ENCODE measurements at places on chromosomes 1 and 21. TPM values are rescaled to one million over a fixed set of nuclear protein-coding genes. Genes with fewer than 3 reads are reported as not detected.

DNA sequence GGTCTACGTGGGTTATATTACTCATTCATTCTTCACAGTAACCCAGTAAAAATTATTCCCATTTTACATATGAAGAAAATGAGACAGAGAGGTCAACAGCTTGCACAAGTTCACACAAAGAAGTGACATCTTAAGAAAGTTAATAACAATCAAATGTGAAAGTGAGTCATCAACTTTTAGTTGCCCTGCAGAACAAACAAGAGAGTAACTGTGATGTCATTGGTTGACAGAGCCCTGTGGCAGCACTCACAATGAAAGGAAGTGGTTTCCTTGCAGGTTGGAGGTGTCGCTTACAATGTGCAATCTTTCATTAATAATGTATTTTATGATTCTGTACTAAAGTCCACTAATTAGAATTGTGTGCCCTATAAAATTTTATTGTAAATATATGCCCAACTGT, 369.6 kb downstream of the RYR2 start:
- peak; percentile 22 for DNase-seq

DNA sequence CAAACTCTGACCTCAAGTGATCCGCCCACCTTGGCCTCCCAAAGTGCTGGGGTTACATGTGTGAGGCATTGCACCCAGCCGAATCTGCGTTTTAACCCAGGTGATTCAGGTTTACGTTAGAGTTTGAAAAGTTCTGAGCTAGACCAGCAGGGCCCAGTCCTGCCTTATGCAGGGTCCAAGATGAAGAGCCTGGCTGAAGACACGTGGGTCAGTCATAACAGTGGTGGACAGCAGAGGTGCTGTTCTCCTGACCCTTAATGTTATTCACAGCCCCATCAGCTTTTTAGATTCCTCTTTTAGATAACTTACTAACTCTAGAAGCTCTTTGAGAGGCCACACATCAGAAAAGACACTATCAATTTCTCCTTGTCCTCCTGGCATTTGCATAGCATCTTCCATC, 50.0 kb downstream of the GNG4 start:
- DNase-seq = no peak

DNA sequence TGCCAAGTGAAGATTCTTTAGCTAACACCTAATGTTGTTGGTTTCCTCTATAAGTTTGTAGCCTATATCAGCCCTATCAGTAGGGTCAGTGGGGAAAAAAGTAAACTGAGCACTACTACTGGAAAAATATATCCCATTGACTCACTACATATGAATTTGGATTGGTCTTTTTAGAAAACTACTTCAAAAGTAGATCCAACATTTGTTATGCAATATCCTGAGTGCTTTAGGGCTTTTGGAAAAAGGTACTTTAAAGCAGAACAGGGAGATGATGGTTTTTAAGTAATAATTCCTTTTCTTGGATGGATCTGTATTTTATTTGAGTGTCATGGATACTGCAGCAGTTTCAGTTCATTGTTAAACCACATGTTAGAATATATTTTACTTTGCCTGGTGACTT, 7.1 kb downstream of the C1orf21 start:
- DNase-seq = no peak

DNA sequence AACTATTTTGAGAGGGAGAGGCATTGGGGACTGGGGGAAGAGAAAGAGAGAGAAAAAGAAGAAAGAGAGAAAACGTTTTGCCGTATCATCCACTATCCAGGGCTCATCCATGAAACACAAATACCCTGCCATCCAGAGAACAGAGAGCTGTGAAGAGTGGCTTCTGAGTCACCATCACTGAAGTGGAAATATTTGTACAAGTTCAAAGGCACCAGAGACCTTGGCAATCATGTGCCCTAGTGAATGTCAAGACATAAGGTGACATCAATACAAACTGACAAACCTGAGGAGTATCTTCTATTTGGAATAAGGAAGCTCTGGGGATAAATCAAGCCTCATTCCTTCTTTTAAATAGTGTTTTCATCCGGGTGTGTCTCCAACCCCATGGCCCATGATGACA, 197.2 kb upstream of the PROX1 start:
- peak; percentile 75 for DNase-seq

DNA sequence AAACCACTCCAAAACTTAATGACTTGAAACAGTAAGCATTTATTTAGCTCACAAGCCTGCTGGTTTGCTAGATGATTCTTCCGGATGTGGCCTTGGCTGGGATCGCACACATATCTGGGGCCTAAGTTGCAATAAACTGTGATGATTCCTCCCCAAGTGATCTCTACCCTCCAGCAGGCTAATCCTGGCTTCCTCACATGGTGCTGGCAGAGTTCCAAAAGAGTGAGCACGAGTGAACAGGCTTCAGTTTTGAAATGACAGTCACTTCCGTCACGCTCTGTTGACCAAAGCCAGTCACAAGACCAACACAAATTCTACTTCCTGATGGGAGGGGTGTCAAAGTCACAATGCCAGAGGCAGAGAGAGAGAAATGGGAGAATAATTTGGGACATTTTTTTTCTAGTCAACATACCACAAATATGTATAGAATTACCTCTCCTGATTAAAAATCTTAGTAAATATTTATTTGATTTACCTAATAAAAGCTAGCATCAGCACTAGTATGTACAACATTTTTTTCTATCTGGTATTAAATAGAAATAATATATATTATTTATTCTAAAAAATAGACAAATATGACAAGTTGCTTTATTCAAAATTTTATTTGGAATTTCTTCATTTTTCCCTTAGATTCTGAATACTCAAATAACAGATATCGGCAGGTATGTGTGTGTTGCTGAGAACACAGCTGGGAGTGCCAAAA, 292.7 kb downstream of the TPR start:
- peak; percentile 95 for DNase-seq

- DNase-seq = no peak
These were observed 106.8 kb downstream of the ZBTB18 start for GRCh38 chr1:244157731-244158438.

DNA sequence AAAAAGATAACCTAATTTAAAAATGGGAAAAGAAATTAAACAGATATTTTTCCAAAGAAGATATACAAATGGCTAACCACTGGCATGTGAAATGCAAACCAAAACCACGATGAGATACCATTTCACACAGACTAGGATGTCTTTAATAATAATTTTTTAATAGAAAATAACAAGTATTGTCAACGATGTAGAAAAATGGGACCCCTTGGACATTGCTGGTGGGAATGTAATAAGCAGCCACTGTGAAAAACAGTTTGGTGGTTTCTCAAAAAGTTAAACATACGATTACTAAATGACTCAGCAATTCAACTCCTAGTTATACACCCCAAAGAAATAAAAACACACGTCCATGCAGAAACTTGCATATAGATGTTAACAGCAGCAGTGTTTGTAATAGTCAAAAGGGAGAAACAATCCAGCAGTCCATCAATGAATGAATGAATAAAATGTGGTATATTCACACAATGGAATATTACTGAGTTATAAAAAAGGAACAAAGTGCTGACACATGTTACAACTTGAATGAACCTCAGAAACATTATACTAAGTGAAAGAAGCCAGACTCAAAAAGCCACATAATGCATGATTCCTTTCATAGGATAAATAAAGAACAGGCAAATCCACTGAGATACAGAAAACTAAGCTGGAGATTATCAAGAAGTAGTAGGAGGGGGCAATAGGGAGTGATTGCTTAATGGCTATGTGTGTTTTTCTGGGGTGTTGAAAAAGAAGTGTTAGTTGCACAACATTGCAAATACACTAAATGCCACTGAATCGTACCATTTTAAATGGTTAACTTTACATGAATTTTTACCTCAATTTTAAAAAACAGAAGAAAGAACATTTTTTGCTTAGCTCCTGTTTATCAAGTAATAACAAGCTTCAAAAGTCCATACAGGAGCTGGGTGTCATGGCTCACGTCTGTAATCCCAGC, 4.1 kb downstream of the PPT1 start:
- DNase-seq = no peak

The SGIP1 gene
- 26.8 TPM for total RNA-seq

The GJA5 gene
- total RNA-seq = not detected

The ESPN gene
- total RNA-seq = 4.8 TPM

- no peak for DNase-seq
These were observed 8.9 kb downstream of the CAMTA1 start for GRCh38 chr1:6794164-6794563.

GRCh38 chr1:87719658-87720057, 391.0 kb downstream of the LMO4 start:
- no peak for DNase-seq

The MATN1 gene
- total RNA-seq = not detected

DNA sequence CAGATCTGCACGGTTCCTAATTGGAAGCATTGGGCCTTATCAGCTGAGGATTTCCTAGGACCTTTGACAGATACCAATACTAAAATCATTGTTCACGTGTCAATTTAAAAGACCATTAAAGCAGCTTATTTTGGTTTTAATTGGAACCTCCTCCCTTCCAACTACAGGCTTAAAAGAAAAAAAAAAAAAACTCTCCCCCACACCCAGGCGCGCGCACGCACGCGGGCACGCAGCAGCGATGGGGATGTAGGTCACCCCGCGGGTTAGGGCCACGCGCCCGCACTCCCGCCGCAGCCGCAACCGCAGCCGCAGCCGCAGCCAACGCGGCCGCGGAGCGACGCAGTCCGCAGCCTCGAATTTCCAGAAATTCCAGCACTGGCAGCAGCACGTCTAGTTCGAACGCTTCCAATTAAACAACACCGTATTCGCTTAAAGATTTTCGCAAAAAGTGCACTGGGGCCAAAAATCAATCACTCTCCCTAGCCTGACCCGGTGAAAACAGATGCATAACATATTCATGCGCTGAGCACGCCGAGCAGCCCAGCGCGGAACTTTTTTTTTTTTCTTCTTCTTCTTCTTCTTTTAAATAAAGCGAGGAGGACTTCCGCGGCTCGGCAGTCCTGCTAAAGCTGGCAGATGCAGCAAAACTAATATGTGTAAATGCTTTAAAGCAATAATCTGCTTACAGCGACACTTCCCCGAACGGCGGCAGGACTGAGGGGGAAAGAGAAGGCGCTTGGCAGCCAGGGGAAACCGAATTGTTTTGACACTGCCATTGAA, 13.3 kb upstream of the BARHL2 start:
- no peak for DNase-seq

The LCE3D gene
- not detected for total RNA-seq

The CRP gene
- total RNA-seq = not detected

- DNase-seq = no peak
These were observed 323.0 kb downstream of the PLPP3 start for GRCh38 chr1:56256153-56257000.

- no peak for DNase-seq
These were observed 27.0 kb downstream of the FGGY start for GRCh38 chr1:59323879-59324278.

- no peak for DNase-seq
These were observed 6.5 kb upstream of the SDHB start for GRCh38 chr1:17060306-17060749.

- DNase-seq = no peak
These were observed 7.2 kb downstream of the ARF1 start for GRCh38 chr1:228089519-228090380.

DNA sequence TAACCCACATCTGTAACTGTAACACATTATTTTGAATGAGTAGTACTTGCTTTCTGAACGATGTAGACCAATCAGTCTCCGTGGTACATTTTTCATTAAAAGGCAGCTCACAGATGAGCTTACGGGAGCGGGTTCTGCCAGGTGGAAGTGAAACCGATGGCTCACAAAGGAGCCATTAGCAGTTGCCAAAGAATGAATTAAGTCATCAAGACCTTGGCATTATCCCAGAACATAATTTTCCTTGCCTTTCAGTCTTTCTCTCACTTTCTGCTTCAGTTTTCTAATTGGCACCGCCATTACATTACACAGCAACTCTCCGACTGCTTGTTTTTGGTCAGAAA, 33.5 kb upstream of the UTS2 start:
- no peak for DNase-seq

The ETV3L gene
- total RNA-seq = not detected

DNA sequence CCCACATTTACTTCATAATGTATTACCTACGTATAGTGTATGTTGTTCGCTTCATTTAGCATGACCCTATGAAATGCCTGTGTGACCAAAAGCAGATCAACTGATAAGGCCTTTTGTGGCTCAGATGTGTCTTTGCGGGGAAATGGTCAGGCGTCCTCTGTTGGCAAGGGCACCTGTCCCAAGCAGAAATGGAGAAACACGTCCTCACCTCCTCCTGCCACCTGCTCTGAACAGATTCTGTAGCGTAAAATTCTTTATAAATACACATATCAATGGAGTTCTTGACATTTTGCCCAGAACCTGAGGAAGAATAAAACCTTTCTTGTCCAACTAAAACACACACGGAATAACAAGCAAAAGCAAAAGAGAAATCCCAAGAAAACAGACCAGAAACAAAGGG, 417.9 kb downstream of the KIF26B start:
- no peak for DNase-seq

- DNase-seq = no peak
These were observed 2.3 kb upstream of the CATSPERE start for GRCh38 chr1:244458781-244459180.

The CD48 gene
- not detected for total RNA-seq

- DNase-seq = no peak
These were observed 3.6 kb upstream of the MXRA8 start for GRCh38 chr1:1361982-1362423.

The PBX1 gene
- total RNA-seq = 3.1 TPM

GRCh38 chr1:68954841-68955240, 458.0 kb upstream of the DEPDC1 start:
- peak; percentile 51 for DNase-seq

- DNase-seq = no peak
These were observed 24.6 kb upstream of the FCRL3 start for GRCh38 chr1:157725221-157725577.

DNA sequence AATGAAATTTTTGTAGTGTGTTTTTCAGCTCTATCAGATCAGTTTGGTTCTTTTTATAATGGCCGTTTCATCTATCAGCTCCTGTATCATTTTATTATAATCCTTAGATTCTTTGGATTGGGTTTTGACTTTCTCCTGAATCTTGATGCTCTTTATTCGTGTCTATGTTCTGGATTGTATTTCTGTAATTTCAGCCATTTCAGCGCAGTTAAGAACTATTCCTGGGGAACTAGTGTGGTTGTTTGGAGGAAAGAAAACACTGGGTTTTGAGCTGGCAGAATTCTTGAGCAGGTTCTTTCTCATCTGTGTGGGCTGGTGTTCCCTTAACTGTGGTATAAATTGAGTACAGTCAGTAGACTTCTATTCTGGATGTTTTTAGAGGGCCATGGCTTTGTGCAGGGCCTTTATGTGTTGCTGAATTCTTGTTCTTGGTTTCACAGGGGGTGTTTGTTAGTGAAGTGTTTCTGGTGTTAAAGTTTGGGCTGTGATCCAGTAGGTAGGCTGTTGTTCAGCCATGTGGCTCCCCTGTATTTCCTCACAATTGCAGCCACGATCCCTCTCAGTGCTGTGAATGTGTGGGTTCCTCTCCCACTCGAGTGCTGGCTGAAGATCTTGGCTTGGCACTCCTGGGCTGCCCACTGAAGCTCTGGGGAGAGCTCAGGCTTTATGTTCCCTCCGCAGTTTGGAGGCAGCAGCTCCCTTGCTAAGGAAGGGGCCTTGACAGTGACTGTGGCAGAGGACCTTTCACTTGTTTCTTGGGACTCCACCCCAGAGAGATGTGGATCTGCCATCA, 56.0 kb upstream of the CCDC190 start:
- no peak for DNase-seq
